ENCODE measurements at places on chromosomes 12 and 14. TPM values are rescaled to one million over a fixed set of nuclear protein-coding genes. Genes with fewer than 3 reads are reported as not detected.

The NUAK1 gene
- total RNA-seq, result 13.3 TPM

The LTBP2 gene
- 14.8 TPM for total RNA-seq

The OR5AU1 gene
- not detected for total RNA-seq

The SDR9C7 gene
- total RNA-seq, result not detected

The OTX2 gene
- not detected for total RNA-seq

The ENDOU gene
- not detected for total RNA-seq

The DAO gene
- total RNA-seq, result not detected

The TOX4 gene
- 65.3 TPM for total RNA-seq

The KRT72 gene
- total RNA-seq, result not detected

The SRSF9 gene
- total RNA-seq, result 227 TPM

The VDR gene
- 3.9 TPM for total RNA-seq

The HRK gene
- 0.75 TPM for total RNA-seq

The AP4S1 gene
- 10.4 TPM for total RNA-seq

The NPAS3 gene
- total RNA-seq, result not detected

The HOTAIR gene
- 0.16 TPM for total RNA-seq

The C12orf50 gene
- total RNA-seq, result not detected

The NAV3 gene
- 15.7 TPM for total RNA-seq

The PROX2 gene
- not detected for total RNA-seq

The INSM2 gene
- total RNA-seq, result 0.06 TPM

The RARG gene
- 29.4 TPM for total RNA-seq

The GPX2 gene
- 197 TPM for total RNA-seq

The RAD51AP1 gene
- total RNA-seq, result 21.7 TPM

The IL22 gene
- not detected for total RNA-seq

The DPY19L2 gene
- 1.7 TPM for total RNA-seq

The PLEKHD1 gene
- total RNA-seq, result 0.02 TPM

The LRTM2 gene
- total RNA-seq, result not detected

The PLEKHG3 gene
- total RNA-seq, result 51.5 TPM

The TRPV4 gene
- 0.08 TPM for total RNA-seq

The LGR5 gene
- total RNA-seq, result not detected

The VPS29 gene
- total RNA-seq, result 135 TPM

The DHH gene
- total RNA-seq, result not detected

The TMEM260 gene
- total RNA-seq, result 4.3 TPM

The CHGA gene
- total RNA-seq, result 0.91 TPM

The GPR162 gene
- total RNA-seq, result 0.93 TPM

The LHX5 gene
- not detected for total RNA-seq

The PRR13 gene
- total RNA-seq, result 405 TPM

The CD4 gene
- not detected for total RNA-seq

The RNASE3 gene
- total RNA-seq, result not detected

The GPR137C gene
- total RNA-seq, result not detected

The NFE2 gene
- total RNA-seq, result 0.20 TPM

The CLEC12A gene
- not detected for total RNA-seq

The CYP46A1 gene
- 0.12 TPM for total RNA-seq

The NEUROD4 gene
- not detected for total RNA-seq
